Activated CD4-positive, CD25-positive, alpha-beta regulatory T cell treated with anti-CD3 and anti-CD28 coated beads, Interleukin-2, amount 50 U/mL, for 16 hours (primary cell): ENCODE measurements at places on chromosomes 7 and 10.

DNA sequence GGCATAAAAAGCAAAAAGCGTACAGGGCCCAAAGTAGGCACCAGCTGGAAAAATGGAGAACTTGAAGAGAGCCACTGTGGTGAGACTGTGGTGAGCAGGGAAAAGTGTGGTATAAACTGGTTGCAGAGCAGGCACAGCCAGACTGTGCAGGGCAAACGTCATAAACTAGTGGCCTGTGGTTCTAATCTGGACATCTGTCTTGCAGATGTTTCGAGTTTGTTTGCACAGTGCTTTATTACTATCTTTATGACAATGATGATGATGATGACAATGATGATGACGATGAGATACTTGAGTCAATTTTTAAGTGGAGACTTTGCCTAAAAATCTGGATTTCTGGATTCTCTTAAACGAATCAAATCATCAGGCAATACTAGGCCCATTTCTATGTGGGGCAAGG lies 45.7 kb downstream of the SEMA3C start:
- DNase-seq, result no peak

- no peak for DNase-seq
Measured at GRCh38 chr10:44173608-44173894, 211.3 kb downstream of the CXCL12 start.

DNA sequence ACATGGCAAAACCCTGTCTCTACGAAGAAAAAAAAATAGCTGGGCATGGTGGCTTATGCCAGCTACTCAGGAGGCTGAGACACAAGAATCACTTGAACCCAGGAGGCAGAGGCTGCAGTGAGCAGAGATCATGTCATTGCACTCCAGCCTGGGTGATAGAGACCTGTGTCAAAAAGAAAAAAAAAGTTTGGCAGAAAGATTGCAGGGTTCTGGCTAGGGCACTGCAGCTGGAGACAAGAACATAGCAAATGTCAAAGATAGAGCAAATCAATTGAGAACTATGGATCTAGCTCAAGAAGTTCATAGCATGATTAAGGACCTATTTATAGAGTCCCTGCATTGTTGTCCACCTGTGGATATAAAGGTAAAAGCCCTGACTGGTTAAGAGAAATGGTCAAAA lies 79.5 kb downstream of the CACNA2D1 start:
- no peak for DNase-seq

GRCh38 chr10:74827045-74827441 lies 643 bp downstream of the KAT6B start:
- no peak for DNase-seq

- DNase-seq, result no peak
Measured at GRCh38 chr10:8051109-8051821, 3.2 kb upstream of the GATA3 start.

- DNase-seq, result no peak
Measured at GRCh38 chr10:104072786-104073185, 12.9 kb downstream of the COL17A1 start.

DNA sequence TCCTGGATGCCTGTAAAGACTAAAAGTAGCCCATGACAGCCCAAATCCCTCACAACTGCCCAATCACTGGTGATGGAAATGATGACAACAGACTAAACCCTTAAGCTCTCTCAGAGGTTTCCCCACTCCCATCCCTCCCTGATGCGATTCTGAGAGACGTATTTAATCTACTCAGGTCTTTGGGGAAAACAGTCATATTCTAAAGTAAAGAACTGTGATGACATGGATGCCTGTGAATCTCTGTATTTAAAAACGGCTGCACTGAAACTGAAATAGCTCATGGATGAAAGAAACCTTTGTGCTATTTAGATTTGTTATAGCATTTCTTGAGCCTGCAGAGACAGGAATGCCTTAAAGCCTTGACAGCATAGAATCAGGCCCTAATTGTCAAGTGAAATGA lies 28.5 kb downstream of the VPS41 start:
- DNase-seq, result no peak
